Stimulated activated CD8-positive, alpha-beta memory T cell treated with anti-CD3 and anti-CD28 coated beads, Interleukin-2, amount 100 ng/mL, for 1 hour (primary cell): ENCODE measurements at places on chromosomes 3 and 15.
A peak's percentile ranks its signal among the peaks of the same experiment; 100 is the strongest.

GRCh38 chr3:130509008-130509407 is 8.0 kb upstream of the COL6A6 start:
- no peak for DNase-seq

GRCh38 chr3:15521573-15521965 is at the start of gene COLQ:
TSS of gene COLQ (minus strand) at chr3:15521706. CDS start at chr3:15521625, 81 bp downstream.
- no peak for DNase-seq

GRCh38 chr15:85412066-85412465 is 31.7 kb downstream of the AKAP13 start:
- no peak for DNase-seq

- peak; percentile 5 for DNase-seq
Observed at GRCh38 chr3:14203521-14204079, 25.0 kb downstream of the LSM3 start.

GRCh38 chr3:134309987-134310700 is 59.5 kb upstream of the RYK start:
- no peak for DNase-seq

- no peak for DNase-seq
Observed at GRCh38 chr3:155553780-155554179, 191.1 kb downstream of the PLCH1 start.

DNA sequence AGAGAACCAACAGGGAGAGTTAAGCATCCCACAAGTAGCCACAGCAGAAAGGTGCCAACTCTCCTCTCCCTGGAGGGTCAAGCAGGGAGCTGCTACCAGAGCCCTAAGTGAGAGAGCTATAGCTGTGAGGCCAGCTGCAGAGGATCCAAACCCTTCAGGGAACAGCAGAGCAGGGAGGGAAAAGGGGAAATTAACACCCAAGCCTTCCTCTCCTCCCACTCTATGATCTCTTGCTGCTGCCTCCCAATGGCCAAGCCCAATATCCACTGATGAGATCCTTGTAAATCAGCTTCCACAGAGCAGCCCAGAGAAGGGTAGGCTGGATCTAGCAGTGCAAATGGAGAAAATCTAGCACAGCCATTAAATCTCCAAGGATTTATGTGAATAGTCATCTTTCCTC is 68.2 kb upstream of the THBS1 start:
- no peak for DNase-seq

DNA sequence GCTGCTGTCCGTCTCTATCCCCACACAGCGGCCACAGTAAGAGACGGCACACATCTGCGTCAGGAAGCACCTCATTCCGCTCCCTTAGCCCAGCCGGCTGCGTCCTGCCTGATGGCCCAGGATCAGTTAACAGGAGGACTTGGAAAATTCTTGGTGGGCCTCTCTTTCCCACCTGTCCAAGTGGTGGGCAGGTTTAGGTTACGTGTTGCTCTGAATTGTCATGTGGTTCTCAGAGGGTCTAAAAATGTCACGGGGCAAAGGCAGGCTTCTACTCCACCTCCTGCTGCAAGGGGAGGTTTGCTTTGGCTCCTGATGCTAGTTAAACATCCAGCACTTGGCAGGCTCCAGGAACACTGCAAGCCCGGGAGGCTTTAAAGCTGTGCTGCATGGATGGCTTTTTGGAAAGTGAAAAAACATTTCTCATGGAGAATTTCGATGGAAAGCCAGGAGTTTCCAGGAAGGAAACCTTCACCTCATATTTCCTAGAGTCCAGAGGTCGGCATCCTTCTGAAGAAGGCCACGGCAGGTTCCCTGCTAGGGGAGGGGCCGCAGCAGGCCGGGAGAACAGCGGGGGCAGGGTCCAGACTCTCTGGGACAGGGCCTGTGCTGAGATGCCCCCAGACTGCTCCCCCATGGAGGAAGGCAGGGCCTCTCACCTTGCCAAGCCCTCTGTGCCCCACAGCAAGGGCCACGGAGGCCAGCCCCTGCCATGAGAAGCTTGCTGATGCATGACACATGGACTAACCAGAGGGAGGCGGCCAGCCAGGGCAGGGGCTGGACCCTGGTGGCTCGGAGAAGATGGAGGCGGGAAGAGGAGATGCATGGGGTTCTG is 10.8 kb downstream of the CTSH start:
- DNase-seq: no peak

- peak; percentile 8 for DNase-seq
Observed at GRCh38 chr15:85854345-85855097, 59.8 kb upstream of the KLHL25 start.

GRCh38 chr3:126545544-126545943 is 13.2 kb downstream of the C3orf22 start:
- DNase-seq: no peak

DNA sequence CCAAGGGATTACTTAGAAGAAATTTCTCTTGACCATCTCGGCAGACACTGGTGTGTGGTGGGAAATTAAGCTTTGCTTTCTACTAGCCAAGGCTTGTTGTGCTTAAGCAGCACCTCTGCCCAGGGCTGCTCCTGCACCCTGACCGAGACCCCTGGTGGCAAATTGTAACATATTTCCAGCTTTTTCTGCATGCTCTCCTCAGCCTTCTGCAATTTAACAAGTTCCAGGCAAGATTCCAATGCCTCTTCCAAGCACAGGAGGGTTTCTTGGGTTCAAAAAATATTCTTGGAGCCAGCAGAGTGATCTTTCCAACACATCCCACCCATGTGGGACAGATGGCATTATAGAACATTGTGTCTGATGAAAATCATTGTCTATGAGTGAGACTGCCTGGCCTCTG is 210.5 kb downstream of the CLSTN2 start:
- no peak for DNase-seq

DNA sequence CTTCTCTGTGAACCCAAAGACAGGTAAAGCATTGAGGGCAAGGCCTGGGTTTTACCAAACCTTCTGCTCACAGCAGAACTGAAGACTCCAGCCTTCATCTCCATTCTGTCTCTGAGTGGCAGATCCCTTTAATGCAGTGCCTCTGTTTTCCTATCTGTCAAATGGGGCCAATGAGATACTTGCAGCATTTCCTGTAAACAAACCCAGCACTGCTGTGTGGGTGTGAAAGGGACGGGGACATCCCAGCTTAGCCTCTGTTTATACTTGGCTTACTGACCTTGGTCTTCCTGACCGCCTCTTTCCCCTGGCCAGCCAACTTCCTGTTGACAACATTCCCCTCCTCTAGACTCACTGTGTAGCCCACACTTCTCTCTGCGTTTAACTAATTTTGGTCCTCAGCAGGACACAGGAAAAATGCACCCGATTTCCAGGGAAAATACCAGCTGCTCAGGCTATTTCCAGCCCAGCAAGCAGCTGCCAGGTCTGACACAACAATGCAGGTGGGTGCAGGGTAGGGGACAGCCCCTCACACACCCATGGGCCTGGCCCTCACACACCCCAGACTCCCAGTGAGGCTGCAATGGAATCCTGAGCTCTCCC is 105.9 kb upstream of the HERC1 start:
- no peak for DNase-seq

GRCh38 chr15:69643476-69643875 is 190.9 kb downstream of the RPLP1 start:
- no peak for DNase-seq

DNA sequence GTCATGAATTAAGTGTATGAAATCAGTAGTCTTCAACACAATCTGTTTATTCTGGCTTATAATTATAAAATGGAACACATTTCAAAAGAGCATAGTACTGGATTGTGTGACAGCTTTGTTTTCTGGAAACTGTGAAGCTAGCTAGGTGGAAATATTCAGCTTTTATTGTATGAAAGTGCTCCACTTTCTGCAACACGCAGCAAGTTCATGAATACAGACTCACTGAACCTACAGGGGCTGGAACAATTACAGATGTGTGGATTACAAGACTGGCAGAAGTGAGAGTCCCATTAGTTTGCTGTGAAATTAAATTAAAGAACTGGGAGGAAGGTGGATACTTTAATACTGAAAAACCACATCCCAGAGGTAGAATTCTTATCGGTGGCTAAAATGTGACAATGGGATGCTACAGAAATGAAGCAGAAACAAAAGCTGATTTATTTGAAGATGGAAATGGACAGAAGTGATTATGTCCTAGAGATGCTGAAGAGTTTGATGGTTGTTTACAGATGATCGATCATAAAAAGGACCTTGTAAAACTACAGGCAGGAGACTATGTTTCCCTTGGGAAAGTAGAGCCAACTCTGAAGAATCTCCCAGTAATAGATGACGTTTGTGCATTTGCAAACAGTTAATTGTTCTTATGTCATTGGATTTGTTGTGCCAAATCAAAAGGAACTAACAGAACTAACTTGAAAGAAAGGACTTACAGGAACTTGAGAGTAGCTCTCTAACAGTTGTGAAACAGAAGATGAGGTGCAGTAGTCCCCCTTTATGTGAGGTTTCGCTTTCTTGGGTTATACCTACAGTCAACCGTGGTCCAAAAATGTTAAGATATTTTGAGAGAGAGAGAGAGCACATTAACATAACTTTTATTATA is 15.7 kb downstream of the TF start:
- no peak for DNase-seq

DNA sequence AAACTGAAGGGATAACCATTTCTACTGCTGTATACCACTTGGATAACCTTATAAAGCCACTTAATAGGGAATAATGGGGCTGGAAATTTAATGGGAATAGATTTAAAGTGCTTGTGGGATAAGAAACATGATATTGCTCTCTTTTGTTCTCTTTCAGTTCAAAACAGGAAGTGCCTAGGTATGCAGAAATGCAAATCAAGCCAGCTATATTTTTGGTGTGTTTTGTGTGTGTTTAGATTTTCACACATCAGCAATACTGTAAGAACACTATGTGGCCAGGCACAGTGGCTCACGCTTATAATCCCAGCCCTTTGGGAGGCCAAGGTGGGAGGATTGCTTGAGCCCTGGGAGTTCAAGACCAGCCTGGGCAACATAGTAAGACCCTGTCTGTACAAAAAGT is 442.3 kb upstream of the TPRG1 start:
- no peak for DNase-seq

GRCh38 chr3:87260270-87260669 is 16.1 kb downstream of the POU1F1 start:
- no peak for DNase-seq

DNA sequence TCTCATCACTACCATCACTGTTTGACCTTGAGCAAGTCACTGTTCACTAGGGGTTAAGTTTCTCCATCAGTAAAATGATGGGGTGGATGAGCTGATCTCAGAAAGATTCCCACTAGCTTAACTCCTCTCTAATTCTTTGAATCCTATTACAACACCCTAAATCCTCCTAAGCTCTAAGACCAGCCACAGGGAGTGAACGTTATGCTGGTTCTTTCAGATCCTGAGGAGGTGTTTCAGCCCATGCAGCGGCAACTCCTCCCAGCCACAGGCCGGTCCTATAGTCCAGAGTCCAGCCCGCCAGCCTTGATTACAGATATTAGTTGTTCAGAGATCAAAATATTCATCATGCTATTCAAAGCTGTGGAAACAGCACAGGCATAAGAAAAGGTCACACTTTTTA is 15.1 kb downstream of the MB21D2 start:
- DNase-seq: no peak

- DNase-seq: no peak
Observed at GRCh38 chr15:82643992-82644391, 3.2 kb downstream of the CPEB1 start.

DNA sequence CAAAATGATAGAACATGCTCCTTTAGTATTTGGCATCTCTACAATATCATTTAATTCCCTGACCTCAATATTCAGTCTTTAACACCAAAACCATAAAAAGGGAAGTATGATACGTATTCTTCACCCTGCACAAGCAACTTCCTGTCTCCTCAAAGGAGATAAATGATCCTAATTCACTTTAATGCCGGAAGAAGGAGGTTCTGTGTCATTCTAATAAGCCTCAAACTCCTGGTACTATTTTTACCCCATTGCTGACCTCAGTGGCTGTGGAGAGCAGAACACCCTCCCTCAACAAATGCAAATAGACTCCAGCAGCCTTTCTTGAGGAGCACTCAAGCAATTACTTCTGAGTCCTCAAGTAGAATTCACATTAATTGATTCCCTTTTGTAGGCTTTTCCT is 173.3 kb downstream of the TMEM108 start:
- DNase-seq: no peak

DNA sequence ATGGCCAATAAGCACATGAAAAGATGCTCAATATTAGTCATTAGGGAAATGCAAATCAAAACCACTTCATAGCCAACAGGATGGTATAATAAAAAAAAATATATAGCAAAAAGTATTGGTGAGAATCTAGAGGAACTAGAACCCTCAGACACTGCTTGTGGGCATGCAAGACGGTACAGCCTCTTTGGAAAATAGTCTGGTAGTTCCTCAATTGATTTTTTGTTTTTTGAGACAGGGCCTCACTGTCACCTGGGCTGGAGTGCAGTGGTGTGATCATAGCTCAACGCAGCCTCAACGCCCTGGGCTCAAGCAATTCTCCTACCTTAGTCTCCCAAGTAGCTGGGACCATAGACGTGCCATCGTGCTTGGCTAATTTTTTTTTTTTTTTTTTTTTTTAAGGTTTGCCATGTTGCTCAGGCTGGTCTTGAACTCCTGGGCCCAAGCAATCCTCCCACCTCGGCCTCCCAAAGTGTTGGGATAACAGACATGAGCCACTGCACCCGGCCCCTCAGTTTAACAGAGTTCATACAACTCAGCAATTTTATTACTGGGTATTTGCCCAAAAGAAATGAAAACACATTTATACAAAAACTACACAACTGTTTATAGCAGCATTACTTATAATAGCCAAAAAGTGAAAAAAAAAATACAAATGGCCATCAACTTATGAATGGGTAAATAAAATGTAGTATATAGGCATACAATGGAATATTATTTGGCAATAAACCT is 5.1 kb downstream of the PRC1 start:
- no peak for DNase-seq

DNA sequence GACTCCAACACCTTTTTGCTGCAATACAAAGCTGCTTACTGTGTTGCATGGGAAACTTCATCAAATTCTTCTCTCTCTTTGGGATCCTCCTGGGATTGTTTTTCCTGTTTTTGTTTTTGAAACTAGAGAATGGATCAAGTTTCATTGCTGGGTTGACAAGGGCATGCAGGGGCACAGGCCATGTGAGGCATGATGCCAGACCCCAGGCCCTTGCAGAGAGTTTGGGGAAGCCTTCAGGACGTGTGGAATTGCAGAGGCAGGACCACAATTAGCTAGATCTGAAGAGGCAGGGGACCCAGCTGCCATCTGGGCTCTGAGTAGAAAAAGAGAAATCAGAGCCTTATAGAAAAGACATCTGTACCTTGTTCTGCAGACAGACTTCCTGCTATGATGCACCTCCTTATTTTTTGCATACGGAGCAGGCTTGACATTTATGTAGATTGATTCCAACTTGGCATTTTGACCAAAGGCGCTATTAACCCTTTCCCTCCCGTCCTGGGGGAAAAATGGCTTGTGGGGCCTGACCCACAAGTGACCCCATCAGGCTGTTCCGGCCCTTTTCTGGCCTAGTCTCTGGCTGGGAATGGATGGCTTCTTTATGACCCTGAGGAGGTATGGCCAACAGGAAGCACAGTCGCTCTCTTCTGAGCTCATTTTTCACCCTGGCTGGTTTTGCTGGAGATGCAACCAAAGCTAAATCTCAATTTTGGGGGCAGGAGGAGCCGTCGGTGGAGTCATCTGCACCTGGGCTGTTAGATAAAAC is 44.3 kb upstream of the CHRNB4 start:
- DNase-seq: no peak

- no peak for DNase-seq
Observed at GRCh38 chr3:52479877-52480575, 15.1 kb upstream of the STAB1 start.

- DNase-seq: no peak
Observed at GRCh38 chr15:76401285-76401684, 64.7 kb downstream of the ISL2 start.
